ENCODE measurements at places on chromosomes 5 and 9.

DNA sequence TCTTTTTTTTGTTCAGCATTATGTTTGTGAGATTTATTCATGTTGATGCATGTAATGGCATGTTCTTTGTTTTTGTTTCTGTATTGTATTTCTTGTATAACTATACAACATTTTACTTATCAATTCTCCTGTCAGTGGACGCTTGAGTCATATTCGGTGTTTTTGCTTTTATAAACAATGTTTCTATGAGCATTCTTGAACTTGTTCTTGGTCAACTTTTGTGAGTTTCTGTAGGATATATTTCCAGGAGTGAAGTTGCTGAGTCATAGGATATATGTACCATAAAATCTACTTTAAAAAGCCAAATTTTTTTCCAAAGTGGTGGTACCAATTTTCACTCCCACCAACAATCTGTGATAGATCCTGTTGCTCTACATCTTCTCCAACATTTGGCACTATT, 104.8 kb downstream of the VCAN start:
- no peak for DNase-seq

- DNase-seq, result no peak
Observed at GRCh38 chr5:133075572-133076536, 24.0 kb downstream of the HSPA4 start.

- no peak for DNase-seq
Observed at GRCh38 chr5:118211606-118212005, 776.7 kb downstream of the DTWD2 start.

DNA sequence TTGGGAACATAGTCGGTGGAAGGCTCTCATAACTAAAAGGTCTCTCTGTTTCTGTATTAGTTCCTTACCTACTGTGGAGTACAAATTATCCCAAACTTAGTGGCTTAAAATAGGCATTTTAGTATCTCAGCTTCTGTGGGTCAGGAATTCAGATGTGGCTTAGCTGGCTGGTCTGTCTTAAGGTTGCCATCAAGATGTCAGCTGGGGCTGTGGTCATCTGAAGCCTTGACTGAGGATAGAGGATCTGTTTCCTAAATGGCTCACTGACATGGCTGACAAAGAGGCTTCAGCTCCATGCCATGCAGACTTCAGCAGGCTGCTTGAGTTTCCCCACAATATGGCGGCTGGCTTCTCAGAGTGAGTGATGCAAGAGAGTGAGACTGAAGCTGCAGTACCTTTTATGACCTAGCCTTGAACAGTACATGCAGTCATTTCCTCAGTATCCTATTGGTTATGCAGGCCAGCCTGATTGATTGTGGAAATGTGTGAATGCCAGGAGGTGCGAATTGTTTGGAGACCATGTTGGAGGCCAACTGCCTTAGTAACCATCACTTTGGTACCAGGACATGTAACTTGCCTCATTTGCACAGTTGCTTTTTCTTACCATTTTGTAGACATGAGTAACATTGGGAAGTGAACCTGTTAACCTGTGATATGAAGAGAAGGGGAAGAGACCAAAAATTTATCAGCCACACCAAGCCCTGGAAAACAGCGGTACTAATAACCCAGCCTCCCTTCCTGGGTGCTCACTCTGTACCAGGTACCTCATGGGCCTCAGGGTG, 152.8 kb upstream of the IER5L start:
- DNase-seq, result no peak

DNA sequence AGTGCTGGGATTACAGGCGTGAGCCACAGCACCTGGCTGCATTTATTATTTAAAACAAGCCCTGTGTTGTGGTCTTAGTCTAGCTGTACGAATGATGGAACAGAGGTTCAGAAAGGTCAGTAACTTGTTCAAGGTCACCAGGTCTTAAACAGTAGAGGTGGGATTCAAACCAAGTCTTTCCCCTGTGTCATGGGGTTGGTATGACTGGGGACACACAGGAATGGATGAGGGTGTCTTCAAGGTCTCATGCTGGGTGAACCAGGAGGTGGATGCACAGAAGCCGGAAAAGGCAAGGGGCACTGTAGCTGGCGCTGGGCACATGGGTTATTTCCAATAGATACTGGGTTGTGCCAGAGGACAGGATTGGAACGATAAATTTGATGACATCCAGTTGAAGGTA, 32.2 kb upstream of the TJP2 start:
- DNase-seq, result no peak

DNA sequence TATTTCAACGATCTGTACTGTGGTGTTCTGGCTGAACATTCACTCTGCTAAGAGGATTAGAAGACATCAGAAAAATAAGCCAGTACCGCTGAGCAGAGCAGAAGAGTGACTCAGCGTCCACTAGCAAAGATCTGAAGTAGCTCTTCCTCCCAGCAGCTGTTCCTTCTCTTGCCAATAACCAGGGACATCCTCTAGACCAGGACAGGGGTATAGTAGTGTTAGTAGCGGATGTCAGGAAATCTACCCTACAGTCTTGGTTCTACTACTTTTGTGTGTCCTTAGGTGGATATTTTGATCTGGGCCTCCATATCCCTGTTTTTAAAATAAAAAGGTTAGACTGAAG, 103.6 kb downstream of the TSSK1B start:
- no peak for DNase-seq

GRCh38 chr5:164224772-164225171, 719.4 kb downstream of the MAT2B start:
- DNase-seq, result no peak

- peak; percentile 11 for DNase-seq
Observed at GRCh38 chr5:32499261-32499660, 54.7 kb upstream of the ZFR start.

DNA sequence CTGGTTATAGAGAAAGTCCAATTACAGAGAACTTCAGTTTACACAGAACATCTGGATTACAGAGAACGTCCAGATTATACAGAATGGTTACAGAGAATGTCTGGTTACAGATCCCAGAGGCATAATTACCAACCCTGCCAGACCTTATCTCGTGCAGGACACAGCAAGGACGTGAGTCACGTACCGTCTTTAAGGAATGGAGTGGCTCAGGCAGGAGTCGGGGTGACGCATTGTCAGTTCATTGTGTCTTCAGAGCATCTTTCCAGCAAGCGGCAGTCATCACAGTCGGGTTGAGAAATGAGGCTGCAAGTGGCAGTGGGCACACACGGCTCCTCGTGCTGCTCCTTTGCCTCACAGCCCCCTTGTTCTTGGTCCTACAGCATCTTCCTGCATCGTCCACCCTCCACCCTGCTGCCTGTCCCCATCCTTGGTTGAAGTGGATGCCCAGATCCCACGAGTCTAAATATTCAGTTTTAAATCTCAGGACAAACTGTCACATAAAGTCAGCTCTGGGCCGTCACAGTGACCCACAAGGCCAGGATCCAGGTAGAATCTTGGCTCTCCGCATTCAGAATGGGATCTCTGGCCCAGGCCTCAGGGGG, 30.0 kb upstream of the SLC6A19 start:
- DNase-seq, result no peak

DNA sequence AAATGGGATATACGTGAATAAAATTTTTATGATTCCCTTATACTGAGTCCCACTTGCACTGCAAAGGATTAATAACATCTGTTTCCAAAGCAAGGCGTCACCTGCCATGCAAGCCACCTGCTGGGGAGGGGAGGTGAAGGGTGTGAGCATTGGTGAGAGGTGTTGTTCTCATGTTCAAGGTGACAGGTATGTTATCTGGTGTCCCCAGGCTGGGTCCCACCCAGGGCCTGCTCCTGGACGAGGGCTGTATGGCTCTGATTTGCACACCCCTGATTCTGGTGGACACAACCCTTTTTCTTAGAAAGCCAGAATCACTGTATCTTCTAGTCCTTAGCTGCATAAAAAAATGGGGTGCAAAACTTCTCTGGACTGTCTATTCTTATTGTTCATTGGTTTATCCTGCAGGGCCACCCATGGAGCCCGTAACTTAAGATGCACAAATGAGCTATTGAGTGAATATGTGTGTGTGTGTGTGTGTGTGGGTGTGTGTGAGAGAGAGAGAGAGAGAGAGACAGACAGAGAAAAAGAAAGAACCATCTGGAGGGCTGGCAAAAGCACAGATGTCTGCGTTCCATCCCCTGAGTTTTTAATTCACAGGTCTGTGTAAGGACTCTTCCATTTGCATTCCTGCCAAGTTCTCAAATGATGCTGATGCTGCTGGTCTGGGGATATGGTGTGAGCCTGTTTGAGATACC, 53.7 kb downstream of the SYK start:
- no peak for DNase-seq

GRCh38 chr9:136565715-136566552, 20.1 kb upstream of the NOTCH1 start:
- DNase-seq, result no peak

- DNase-seq, result no peak
Observed at GRCh38 chr5:127517110-127517479, 345 bp upstream of the PRRC1 start.

GRCh38 chr9:124786881-124787573, 10.1 kb downstream of the OLFML2A start:
- no peak for DNase-seq

DNA sequence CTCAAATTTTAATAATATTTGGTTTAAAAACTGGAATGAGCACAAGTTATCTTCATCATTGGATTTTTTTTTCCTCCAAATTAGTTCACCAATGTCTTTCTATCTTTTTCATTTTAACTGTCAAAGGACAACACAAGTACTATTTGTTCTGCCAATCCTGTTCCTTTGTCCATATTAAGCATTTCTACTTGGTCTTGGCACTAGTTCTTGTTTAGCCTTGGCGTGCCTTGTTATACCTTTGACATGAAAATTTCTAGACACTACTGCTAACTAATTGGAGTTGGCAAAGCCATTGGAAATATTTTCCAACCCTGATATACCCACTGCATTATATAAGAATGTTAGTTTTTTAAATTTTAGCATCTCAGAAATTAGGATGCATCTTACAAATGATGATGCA, 3.8 kb downstream of the SPINK6 start:
- no peak for DNase-seq

DNA sequence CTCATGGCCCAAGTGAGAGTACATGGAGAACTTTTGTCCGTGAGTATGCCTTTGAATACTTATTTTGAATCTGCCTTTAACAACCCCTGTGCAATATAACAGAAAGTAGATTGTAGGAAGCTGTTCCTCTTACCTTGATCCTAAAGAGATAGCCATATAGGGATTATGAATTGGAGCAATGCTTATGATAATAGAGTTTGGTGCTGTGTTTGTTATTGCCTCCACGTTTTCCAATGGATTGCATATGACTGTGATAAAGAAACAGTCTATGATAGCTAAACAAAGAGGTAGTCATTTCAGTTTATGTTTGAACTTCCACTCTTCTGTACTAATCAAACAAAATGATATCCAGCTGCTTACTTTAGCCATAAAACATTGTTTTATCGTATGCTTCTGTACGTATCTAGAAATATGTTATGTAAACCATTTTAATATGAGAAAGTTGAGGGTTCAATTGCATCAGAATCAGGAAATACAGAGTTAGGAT, 199.6 kb upstream of the RGMB start:
- DNase-seq, result no peak

DNA sequence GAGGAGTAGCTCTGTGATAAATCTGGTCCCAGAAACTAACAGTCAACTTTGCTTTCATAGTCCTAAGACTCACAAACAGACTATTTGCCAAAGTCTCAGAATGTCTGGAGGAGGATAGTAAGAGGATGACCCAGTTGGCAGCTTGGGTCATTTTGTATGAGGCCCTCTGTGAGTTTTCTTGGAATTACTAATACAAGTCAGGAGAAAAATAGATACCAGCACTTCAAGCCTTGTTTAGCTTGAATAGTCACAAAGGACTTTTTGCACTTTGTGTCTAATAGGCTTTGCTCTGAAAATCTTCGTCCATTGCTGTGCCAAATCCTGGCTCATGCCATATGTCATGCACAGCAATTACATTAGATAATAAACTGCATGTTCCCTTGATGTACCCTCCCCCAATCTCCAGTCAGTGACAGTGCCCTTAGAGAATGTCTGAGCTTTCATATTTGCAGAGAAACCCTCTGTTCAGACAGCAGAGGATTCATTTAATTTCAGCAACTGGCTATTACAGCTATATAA, 612.8 kb downstream of the CSNK1G3 start:
- no peak for DNase-seq

- no peak for DNase-seq
Observed at GRCh38 chr5:1443991-1444360, 1.3 kb downstream of the SLC6A3 start.

DNA sequence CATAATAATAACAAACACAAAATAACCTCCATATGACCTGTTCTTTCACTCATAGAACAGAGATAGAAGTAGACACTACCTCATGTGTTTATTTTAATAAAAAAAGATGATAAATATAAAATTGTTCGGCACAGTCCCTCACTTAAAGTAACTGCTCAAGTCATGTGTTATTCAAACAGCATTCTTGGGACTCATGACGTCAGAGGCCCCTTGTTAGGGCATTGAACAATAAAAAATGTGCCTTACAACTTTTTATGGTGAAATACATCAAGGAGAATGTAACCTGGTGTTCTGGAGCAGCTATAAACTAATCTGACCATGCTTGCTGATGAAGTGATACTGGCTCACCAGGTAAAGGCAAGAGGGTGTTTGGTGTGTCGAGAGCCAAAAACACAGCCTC, 12.2 kb upstream of the NDFIP1 start:
- no peak for DNase-seq

- DNase-seq, result peak; percentile 32
Observed at GRCh38 chr5:56328753-56329560, 95.8 kb upstream of the ANKRD55 start.

GRCh38 chr9:87383344-87384150, 114.1 kb upstream of the DAPK1 start:
- DNase-seq, result no peak

DNA sequence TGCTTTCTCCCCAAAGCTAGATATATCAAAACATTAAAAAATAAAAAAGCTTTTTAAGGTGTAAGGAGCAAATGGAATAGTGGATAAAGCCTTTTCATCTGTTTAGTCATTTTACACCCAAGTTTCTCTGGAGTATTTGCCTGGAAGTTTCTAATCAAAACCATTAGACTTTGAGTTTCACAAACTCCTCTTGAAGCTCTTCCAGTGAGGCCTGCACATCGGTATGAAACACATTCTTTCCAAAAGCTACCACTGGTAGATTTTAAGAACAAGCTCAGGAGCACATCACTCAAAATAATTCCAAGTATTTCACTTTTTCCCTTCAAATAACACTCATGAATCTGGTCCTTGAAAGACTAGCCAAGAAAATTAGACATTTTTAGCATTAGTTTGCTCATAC, 5.7 kb downstream of the TRIM52 start:
- no peak for DNase-seq

- DNase-seq, result no peak
Observed at GRCh38 chr9:93223260-93224180, 39.6 kb downstream of the WNK2 start.

DNA sequence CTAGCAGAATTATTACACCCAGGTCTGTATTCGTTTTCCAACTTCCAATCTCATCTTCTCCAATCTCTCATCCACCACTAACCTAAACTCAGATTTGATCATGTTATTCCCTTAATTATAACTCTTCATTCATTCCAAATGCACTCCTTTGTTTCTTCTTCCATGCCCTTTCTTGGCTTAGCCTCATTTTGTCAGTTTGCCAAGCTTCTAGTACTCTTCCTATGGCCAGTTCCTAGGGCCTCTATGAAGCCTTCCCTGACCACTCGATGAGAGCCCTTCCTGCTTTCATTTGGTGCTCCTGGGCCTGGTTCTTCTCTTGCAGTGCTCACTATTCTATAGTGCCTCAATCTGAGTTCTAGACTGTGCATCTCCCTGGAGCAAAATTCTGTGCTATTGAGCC, 5.8 kb downstream of the FAM219A start:
- no peak for DNase-seq

GRCh38 chr5:174281089-174281760, 235.7 kb downstream of the NSG2 start:
- DNase-seq, result no peak

GRCh38 chr5:177507596-177508220, 1.9 kb downstream of the DOK3 start:
- DNase-seq, result no peak

Data from stimulated activated CD4-positive, alpha-beta T cell treated with anti-CD3 and anti-CD28 coated beads, Interleukin-12 subunit alpha, Interleukin-12 subunit beta, amount 100 ng/mL, for 4 hours (primary cell).